ENCODE measurements at places on chromosomes 12 and 14. TPM values are rescaled to one million over a fixed set of nuclear protein-coding genes. Genes with fewer than 3 reads are reported as not detected.

- no peak overlapping the region for H3K4me3 ChIP-seq
- H3K4me1 ChIP-seq: no peaks in the 10 kb centered on the region
- no peak for DNase-seq
- H3K36me3 ChIP-seq: no peaks in the 10 kb centered on the region
- H3K27ac ChIP-seq: no peak overlapping the region
- H3K27me3 ChIP-seq: no peaks in the 10 kb centered on the region
These were observed 82.6 kb upstream of the USP44 start for GRCh38 chr12:95633732-95634465.

DNA sequence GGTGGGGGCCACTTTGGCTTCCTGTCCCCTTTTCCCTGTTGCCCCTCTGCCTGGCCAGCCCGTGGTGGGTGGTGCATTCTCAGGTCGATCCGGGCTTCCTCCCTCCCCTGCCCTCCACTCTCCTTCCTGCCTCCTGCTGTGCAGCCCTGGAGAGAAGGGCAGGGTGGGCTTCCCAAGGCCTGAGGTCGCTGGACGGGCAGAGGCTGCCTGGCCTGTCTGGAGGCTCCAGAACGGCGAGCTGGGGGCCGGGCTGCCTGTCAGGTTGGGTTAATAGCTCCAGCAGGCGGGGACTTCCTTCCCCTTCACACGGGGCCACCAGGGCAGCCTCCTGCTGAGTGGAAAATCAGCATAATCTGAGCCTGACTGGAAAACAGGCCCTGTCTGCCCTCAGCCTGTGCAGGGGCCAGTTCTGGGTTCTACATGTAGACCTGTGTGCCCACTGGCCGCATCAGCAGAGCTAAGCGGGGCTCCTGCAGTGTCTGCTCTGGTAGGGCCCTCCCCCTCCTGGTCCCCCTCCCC lies 11.3 kb downstream of the KIF26A start:
- no peak overlapping the region for H3K4me3 ChIP-seq
- H3K27me3 ChIP-seq: no peaks in the 10 kb centered on the region
- H3K36me3 ChIP-seq: no peaks in the 10 kb centered on the region
- no peak overlapping the region for H3K27ac ChIP-seq

DNA sequence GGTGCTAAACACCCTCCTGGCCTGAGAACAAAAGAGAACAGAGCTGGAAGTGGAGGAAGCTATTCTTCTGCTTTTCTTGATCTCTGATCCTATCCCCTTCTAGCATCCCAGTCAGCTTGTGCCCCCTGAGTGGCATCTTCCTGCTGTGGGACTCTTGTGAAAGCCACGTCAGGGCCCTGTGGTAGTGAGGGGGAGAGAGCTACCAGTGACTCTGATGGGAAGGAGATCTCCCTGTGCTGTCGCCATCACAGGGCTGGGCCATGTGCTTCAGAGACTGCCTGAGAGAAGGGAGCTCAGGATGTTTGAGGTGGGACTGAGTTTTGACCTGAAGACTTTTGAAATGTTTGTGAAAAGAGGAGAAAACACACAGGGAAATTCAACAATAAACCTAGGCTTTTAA lies 107.6 kb upstream of the FUT8 start:
- no peak for DNase-seq
- H3K4me1 ChIP-seq: peaks cover 65% of the 10 kb centered on the region
- H3K4me3 ChIP-seq: peak overlapping the region; percentile 25
- peaks cover 2% of the 10 kb centered on the region for H3K36me3 ChIP-seq

DNA sequence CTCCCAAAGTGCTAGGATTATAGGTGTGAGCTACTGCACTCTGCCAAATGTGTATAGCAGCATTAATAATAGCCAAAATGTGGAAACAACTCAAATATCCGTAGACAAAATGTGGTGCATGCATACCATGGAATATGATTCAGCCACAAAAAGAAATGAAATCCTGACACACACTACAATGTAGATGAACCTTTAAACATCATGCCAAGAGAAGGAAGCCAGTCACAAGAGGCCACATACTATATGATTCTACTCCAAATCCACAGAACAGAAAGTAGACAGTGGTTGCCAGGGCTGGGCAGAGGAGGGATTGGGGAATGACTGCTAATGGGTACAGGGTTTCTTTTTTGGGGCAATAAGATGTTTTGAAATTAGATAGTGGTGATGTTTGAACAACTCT lies 7.7 kb upstream of the TMED2 start:
- no peaks in the 10 kb centered on the region for H3K27me3 ChIP-seq
- peaks cover 6% of the 10 kb centered on the region for H3K4me1 ChIP-seq
- no peaks in the 10 kb centered on the region for H3K36me3 ChIP-seq
- no peak overlapping the region for H3K4me3 ChIP-seq
- DNase-seq: no peak

DNA sequence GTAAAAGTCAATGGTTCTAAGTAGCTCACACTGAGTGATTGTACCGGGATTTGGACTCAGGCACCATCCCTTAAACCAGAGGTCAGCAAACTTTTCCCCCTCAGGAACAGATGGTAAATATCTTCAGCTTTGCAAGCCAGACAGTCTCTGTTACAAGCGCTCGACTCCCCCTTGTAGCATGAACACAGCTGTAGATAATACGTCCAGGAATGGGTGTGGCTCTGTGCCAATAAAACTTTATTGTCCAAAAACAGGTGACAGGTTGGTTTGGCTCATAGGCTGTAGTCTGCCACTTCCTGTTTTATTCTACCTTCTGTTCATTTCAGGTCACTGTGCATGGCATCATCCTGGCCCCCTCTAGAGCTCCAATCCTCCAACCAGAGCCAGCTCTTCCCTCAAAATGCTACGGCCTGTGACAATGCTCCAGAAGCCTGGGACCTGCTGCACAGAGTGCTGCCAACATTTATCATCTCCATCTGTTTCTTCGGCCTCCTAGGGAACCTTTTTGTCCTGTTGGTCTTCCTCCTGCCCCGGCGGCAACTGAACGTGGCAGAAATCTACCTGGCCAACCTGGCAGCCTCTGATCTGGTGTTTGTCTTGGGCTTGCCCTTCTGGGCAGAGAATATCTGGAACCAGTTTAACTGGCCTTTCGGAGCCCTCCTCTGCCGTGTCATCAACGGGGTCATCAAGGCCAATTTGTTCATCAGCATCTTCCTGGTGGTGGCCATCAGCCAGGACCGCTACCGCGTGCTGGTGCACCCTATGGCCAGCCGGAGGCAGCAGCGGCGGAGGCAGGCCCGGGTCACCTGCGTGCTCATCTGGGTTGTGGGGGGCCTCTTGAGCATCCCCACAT lies 7.6 kb downstream of the BDKRB1 start:
- H3K4me1 ChIP-seq: no peaks in the 10 kb centered on the region
- H3K36me3 ChIP-seq: no peaks in the 10 kb centered on the region
- no peak overlapping the region for H3K27ac ChIP-seq

DNA sequence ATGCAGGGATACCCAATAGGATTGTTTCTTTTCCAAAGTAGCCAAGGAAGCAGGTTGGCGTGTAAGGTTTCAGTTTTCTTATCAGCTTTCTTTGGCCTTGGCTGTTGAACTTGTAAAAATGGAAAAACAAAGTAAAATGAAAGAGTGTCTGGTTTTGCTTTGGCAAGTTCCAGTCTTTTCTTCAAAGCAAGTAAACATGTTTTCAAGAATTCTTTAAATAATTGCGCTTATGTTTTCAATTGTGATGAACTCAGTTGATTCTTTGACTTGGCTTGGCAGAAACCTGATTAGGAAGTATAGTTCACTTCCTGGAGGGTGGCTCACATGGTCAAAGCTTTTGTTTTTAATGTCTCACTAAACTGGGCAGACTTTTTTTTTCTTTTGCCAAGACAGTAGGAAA lies 112.2 kb upstream of the USP44 start:
- no peaks in the 10 kb centered on the region for H3K4me1 ChIP-seq
- no peak for DNase-seq
- no peak overlapping the region for H3K27ac ChIP-seq
- H3K36me3 ChIP-seq: no peaks in the 10 kb centered on the region

DNA sequence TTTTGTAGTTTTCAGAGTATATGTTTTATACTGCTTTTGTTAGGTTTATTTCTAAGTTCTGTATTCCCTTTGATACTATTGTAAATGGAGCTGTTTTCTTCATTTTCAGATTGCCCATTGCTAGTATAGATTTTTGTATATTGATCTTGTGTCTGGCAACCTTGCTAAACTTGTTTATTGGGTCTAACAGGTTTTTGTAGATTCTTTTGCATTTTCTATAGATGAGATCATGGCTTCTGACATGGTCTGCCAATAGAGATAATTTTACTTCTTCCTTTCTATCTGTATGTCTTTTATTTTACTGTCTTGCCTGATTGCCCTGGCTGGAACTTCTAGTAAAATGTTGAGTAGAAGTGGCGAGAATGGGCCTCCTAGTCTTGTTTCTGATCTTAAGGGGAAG lies 40.3 kb downstream of the ANKRD9 start:
- H3K4me1 ChIP-seq: peaks cover 7% of the 10 kb centered on the region
- H3K4me3 ChIP-seq: no peak overlapping the region
- peaks cover 1% of the 10 kb centered on the region for H3K36me3 ChIP-seq
- no peak for DNase-seq
- no peak overlapping the region for H3K27ac ChIP-seq

DNA sequence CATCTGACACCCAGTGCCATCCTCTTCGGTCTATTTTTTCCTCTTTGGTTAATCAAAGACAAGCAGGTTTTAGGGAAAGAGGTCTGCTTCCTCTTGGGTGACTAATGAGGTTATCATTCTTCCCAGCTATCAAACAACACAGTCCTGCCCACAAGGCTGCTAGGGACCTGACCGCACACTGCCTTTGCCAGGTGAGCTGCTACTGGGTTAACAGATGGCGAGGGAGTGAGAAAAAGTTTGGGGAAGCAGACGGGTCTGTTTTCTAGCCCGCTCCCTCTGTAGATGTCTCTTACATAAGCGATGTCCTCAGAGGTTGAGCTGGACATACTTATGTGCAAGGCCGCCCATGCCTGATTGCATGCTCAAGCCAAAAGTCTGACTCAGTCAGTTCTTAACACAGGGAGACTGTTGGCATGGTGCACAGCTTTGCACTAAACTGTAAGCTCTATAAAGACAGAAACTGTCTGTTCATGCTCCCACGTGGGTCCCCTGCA lies 94.1 kb downstream of the SLC15A4 start:
- no peak for DNase-seq
- H3K4me3 ChIP-seq: no peak overlapping the region

- peaks cover 20% of the 10 kb centered on the region for H3K36me3 ChIP-seq
- H3K4me3 ChIP-seq: no peak overlapping the region
- H3K27me3 ChIP-seq: no peaks in the 10 kb centered on the region
- H3K27ac ChIP-seq: peak overlapping the region; percentile 100
- DNase-seq: no peak
These were observed 1.1 kb upstream of the ARPC3 start for GRCh38 chr12:110451263-110451662.

DNA sequence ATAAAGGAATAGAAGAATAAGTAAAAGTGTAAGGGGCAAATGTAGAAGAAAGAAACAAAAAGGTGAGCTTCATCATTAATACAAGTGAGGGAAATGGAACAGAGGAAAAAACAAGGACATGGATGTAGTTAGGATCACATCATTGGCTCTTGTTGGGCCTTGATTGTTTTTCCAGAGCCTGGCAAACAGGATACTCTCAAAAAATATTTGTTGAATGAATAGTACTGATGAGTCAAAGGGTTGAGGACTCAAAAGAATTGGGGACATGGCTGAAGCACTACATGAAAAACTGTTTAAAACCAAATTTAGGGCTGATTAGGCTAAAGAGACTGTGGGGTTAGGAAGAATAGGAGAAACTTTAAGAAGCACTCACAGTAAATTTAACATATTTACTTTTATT lies 11.4 kb upstream of the SRP54 start:
- H3K4me3 ChIP-seq: no peak overlapping the region
- no peaks in the 10 kb centered on the region for H3K36me3 ChIP-seq
- peaks cover 41% of the 10 kb centered on the region for H3K4me1 ChIP-seq
- H3K27me3 ChIP-seq: no peaks in the 10 kb centered on the region

DNA sequence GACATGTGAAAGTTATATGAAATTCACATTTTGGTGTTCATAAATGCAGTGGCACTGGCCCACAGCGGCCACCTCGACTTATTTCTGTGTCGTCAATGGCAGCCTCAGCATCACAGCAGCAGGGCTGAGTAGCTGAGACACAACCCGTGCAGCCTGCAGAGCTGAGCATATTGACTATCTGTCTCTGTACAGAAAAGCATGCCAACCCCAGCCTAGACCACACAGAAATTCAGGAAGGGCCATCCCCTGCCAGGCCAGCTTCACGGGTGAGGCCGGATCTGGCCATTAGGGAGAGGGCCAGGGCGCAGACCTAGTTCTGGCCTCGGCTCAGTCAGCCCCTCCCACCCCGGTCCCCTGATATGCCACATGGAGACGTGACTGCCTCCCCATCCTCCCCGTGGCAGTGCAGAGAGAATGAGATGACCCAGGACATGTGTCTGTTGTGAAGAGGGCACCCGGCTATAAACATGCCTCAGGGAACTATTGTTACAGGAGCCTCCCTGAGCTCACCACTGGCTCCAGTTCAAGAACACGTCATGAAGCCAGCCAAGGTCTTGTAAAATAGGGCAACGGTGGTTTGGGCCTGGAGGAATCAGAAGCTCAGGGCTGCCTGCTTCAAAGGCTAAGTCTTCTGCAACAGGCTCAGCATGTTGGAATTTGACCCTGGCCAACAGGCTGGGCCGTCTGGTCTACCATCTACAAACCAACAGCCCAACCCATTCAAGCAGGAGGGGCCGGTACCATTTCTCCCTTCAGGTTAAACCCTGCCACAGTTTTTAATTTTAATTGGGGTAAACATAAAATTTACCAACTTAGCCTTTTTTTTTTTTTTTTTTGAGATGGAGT lies 25.5 kb downstream of the SCARB1 start:
- no peak for DNase-seq
- H3K27me3 ChIP-seq: no peaks in the 10 kb centered on the region
- H3K36me3 ChIP-seq: no peaks in the 10 kb centered on the region
- H3K27ac ChIP-seq: no peak overlapping the region
- peaks cover 5% of the 10 kb centered on the region for H3K4me1 ChIP-seq

- H3K27me3 ChIP-seq: no peaks in the 10 kb centered on the region
- no peak overlapping the region for H3K4me3 ChIP-seq
- no peak for DNase-seq
- peaks cover 1% of the 10 kb centered on the region for H3K36me3 ChIP-seq
- no peak overlapping the region for H3K27ac ChIP-seq
These were observed 814.5 kb downstream of the RPS29 start for GRCh38 chr14:48771717-48772116.

PLEKHA5 gene
- 4.6 TPM for total RNA-seq

DNA sequence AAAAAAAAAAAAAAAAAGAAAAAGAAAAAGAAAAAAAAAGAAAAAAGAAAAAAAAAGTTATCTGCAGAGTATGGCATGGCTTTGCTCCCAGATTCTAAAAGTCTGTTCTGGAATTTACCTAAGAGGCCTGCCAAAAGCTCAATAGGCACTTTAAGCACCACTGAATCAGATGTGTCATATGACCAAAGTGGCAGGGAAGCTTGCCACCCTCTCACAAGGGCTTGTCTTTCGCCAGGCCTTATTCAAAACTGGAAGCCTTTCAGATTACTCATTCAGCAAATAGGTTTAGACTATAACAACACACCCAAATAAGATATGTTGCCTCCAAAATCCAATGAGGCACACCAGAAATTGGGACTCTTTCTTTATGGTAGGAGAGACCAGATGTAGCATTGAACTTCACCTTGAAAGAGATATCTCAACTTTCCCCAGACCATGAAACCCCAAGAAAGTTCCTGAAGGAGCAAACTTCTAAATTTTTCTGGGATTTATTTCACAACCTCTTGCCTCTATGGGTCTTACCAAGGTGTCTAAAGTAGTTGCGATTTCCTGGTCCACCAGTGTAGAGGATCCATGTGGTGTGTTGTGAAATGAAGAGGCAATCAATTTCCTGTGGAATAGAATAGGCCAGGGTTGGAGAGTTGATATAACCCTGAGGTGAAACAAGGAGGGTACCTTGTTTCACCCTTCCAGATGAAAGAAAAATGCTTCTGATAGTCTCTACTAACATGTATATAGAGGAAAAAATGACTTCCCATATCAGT lies 218.8 kb downstream of the DAD1 start:
- no peaks in the 10 kb centered on the region for H3K36me3 ChIP-seq
- no peak overlapping the region for H3K27ac ChIP-seq
- DNase-seq: no peak
- no peak overlapping the region for H3K4me3 ChIP-seq
- no peaks in the 10 kb centered on the region for H3K27me3 ChIP-seq

BATF gene
- total RNA-seq: 185 TPM

SERPINA6 gene
- not detected for total RNA-seq
